Dorsolateral prefrontal cortex (tissue), 122 donors: ENCODE measurements at places on chromosomes 6 and 20.

DNA sequence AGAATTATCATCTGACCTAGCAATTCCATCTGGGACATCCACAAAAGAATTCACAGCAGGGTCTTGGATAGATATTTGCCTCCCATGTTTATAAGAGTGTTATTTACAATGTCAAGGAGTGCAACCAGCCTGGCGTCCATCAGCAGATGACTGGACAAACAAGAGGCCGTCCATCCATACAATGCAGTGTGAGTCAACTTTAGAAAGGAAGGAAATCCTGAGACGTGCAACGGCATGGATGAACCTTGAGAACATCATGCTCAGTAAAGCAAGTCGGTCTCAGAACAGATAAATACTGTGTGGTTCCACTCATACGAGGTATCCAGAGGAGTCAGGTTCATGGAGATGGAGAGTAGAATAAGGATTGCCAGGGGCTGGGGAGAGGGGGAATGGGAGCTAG is 46.4 kb downstream of the FOXF2 start:
- DNase-seq, result no peak

GRCh38 chr6:127816643-127817042 is 84.2 kb downstream of the THEMIS start:
- DNase-seq, result no peak

DNA sequence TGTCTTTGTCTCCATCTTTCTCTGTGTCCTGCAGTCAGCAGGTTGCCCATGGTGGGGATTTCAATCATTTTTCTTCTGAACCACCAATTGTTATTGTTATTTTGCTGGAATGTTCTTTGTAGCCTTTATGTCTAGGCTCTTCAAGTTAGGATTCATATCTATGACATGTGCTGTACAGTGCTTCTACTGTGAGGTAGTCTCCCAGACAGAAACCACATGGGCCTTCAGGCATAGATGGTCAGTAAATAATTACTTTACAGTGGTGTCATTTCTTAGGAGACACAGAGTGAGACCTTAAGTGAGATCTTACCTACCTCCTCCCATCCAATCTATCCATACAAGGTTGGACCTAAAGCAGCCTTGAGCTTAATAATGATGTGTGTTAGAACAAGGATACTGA is 265.5 kb downstream of the ZFAND3 start:
- no peak for DNase-seq

DNA sequence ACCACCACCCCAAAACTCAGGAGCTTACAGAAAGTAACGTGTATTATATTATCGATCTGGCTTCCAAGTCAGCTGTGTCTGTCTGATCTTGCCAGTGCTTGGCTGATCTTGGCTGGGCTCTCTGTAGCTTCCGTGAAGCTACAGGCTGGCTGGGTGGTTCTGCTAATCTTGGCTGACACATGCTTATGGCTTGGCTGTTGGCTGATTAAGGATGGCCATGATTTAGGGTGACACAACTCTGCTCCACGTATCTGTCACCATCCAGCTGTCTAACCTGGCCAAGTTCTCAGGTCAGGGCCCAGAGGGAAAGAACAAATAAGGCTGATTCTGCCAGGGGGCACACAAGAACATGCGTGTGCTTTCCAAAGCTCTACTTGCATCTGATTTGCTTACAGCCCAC is 64.7 kb upstream of the PRL start:
- no peak for DNase-seq

GRCh38 chr6:127439718-127440117 is 19.5 kb downstream of the KIAA0408 start:
- no peak for DNase-seq

DNA sequence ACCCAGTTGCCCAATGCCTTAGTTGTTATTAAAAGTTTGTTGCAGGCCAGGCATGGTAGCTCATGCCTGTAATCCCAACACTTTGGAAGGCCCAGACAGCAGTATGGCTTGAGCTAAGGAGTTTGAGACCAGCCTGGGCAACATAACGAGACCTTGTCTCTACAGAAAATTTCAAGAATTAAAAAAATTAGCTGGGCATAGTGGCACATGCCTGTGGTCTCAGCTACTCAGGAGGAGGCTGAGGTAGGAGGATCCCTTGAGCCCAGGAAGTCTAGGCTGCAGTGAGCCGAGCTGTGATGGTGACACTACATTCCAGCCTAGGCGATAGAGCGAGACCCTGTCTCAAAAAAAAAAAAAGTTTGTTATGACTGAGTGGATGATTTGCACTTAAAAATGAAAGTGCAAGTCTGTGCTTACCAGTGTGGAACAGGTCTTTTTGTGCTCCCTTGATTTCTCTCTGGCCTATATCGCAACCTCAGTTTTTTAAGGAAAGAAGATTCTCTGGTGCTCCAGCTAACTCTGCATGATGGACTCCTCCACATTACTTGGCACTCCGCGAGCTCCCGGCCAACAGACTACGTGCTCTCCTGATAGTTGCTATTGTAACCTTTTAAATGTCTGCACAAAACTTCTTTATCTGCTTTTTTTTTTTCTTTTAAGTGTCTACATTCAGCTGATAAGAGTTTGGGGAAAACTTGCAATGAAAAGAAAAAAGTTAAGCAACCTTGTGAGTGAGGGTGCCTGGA is 22.1 kb downstream of the ZKSCAN3 start:
- DNase-seq, result no peak

DNA sequence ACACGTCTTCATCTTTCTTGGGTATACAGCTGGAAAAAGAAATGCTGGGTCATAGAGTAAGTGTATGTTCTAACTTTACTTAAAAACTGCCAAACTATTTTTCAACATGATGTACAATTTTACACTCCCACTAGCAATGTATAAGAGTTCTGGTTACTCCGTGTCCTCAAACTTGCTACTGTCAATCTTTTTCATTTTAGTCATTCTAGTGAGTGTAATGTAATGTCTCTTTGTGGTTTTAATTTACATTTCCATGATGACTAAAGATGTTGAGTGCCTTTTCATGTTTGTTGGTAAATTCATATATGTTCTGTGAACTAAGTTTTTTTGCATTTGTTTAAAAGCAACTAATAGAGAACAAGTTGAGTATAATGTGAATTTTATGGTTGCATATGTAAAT is 43.9 kb downstream of the ATG5 start:
- no peak for DNase-seq

DNA sequence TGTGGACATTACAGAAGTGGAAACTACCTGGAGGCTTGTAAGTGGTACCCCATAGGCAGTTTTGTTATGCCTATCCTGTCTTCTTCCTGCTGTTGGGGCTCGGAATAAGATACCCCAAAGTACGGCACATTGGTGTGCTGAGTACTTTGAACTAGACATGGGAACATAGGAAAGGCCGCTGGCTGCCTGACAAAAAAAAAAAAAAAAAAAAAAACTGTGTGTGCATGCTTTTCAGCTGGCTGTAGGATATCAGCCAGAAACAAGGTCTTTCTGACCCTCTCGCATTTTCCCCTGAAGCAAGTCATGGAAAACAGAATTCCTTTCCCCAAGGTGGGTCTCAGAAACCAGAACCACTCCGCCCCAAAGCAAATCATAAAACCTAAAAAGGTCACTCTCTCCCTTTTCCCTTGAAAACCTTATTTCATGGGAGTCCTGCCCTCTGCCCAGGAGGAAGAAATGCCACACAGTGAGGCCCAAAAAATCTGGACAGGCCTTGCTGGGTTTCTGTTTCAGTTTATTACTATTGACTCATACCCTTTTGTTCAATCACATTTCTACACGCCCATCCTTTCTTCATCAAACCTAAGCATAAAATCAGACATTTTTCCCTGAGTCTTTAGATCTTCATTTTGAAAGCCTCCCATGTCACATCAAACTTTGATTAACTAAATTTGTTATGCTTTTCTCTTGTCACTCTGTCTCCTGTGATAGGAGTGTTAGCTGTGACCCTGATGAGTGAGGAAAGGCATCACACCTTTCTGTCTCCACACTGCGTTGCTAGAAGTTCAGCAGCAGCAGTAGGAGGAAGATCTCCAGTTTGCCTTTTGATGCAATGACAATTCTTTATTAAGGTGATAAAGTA is 17.2 kb downstream of the SLC2A12 start:
- DNase-seq, result no peak

DNA sequence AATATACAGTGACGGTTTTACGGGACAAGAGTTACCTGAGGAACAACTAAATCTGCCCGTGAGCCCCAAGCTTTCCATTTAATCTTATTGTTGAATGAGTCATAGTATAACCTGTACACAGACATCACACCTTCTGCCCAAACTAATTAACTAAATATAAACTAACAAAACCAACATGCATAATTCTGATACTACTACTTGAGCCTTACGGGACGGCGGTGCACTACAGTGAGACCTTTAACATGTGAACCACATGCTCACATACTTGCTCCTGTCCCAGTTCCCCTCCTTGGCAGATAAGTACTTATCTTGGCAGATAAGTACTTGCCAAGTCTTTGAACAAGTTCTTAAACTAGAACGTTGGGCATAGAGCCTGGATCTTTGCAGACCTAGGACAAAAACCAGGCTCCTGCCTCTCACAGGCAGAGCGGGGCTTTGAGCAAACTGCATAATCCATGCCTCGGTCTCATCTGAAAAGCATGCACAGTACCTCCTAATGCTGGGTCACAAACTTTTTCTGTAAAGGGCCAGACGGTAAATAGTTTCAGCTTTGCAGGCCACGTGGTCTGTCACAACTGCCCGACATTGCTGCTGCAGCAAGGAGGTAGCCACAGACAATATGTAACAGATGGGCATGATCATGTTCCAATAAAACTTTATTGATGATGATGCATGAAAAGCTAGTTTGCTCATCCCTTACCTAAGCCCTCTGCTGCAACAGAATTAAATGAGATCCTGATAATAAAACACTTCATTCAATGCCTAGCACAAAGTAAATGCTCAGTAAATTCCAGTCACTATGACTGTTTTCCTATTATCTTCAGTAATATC is 23.0 kb downstream of the ZNF217 start:
- no peak for DNase-seq

DNA sequence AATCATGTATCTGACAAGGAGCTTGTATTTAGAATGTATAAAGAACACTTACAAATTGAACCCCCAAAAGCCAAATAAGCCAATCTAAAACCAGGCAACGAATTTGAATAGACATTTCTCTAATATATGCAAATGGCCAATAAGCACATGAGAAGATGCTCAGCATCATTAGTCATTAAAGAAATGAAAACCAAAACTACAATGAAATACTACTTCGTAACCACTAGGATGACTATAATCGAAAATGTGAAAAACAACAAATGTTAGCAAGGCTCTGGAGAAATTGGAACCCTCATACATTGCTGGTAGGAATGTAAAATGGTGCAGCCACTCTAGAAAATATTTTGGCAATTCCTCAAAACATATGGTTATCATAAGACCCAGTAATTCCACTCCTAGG is 105.8 kb upstream of the TOP1 start:
- DNase-seq, result no peak

GRCh38 chr20:38152175-38152620 is 12.9 kb downstream of the TGM2 start:
- DNase-seq, result no peak

DNA sequence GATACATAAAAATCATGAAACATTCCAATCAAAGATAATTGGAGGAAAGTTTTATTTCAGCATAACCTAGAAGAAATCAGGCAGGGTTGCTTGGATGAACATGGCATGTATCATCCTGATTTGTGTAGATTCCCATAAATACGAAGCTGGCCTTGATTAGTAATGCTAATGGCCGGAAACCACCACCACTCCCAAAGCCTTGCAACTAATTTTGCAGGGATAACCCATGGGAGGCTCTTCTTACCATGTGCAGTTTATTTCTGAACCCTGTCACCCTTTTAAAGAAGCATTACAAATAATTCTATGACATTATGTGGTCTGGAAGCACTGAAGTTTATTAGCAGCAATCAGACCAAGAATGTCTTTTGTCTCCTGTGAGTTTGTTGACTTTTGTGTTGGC is 80.8 kb downstream of the AIG1 start:
- DNase-seq, result no peak

DNA sequence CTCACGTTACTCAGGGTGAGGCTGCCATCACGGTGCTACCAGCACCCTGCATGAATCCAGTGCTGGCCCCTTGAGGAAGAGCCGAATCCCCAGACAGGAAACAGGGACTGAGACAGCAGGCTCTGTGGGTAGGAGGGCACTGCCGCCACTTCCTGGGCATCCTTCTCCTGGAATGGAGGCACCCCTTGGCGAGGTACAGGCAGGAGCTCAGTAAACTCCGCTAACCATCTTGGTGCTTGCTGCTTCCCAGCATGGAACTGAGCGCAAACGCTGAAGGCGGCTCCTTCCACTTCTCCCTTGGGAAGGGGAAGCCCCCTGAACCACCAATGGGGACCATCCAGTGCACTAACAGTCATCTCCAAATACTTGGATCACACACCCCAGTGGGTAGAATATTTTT is 13.5 kb upstream of the CCDC167 start:
- DNase-seq, result no peak

- DNase-seq, result no peak
Observed at GRCh38 chr6:155103816-155104366, 108.8 kb downstream of the TIAM2 start.

DNA sequence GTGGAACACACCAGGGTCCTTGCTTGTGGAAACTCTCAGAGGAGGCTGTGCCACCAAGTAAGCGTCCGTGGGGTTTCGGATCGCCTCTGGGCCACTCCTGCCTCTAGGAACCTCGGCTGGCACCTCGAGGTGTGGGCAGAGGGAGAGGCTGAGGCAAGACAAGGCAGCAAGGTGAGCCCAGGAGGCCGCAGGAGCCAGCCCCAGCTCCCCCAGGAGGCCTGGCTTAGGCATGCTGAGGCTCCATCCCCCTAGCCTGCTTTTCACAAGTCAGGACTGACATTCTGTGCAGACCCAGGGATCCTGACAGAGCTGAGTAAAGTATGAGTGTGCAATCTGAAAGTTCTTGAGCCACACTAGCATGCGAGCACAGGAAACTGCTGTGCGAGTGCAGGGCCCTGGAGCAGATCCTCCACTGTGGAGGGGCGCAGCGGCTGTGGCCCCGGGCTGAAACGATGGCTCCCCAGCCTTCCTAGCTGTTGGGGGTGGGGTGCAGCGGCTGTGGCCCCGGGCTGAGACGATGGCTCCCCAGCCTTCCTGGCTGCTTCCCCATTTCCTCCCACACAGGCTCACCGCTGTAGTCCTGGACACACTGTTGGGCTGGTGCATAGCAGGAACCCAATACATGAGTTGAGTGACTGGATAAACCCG is 75.2 kb upstream of the CD93 start:
- no peak for DNase-seq

GRCh38 chr6:13992417-13993055 is 67.8 kb downstream of the RNF182 start:
- DNase-seq, result no peak

DNA sequence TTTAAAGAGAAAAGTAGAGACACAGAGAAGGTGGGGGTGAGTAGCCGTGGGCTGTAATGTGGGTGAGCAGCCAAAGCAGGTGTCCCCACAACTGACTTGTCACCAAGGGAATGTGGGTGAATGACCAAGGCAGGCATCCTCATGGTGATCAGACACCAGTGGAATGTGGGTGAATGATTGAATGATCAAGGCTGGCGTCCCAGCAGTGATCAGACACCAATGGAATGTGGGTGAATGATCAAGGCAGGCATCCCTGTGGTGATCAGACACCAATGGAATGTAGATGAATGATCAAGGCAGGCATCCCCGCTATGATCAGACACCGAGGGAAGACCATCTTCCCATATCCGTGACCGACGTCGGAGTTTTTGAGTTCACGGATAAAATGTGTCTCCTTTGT is 49.8 kb upstream of the OR14J1 start:
- DNase-seq, result no peak

GRCh38 chr6:151399679-151400078 is 8.3 kb upstream of the ZBTB2 start:
- DNase-seq, result no peak

- DNase-seq, result no peak
Observed at GRCh38 chr20:10513061-10513460, 78.0 kb downstream of the SLX4IP start.
